ENCODE measurements at places on chromosomes 3 and 15.

GRCh38 chr3:152365766-152366593, 97.3 kb downstream of the MBNL1 start:
- no peaks in the 10 kb centered on the region for H3K27me3 ChIP-seq
- H3K4me1 ChIP-seq = peaks cover 52% of the 10 kb centered on the region
- H3K4me3 ChIP-seq = no peak overlapping the region
- DNase-seq = no peak
- H3K36me3 ChIP-seq = no peaks in the 10 kb centered on the region
- H3K27ac ChIP-seq = no peak overlapping the region

DNA sequence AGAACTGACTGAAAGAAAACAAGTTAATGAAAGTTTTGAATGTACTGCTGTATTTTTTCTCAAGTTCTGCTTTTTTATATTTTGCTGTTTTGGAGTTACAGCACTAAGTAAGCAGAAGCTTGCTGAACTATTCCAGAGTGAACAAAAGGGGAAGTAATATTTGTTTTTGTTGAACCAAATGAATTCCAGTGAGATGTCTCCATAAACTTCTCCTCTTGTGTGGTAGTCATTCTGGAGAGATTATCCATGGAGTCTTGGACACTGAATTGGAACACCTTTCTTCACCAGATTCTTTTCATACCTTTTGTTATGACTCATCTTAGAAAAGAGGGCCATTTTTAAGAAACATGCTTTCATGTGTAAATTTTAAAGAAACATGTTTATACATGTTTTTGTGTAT, 8.8 kb downstream of the ANKUB1 start:
- H3K27me3 ChIP-seq = no peaks in the 10 kb centered on the region
- no peaks in the 10 kb centered on the region for H3K4me1 ChIP-seq
- no peak overlapping the region for H3K4me3 ChIP-seq

- H3K4me3 ChIP-seq = no peak overlapping the region
- H3K4me1 ChIP-seq = peaks cover 6% of the 10 kb centered on the region
- no peaks in the 10 kb centered on the region for H3K36me3 ChIP-seq
- no peak for DNase-seq
- no peak overlapping the region for H3K27ac ChIP-seq
Observed at GRCh38 chr3:178628037-178628436, 91.8 kb downstream of the KCNMB2 start.

- H3K4me3 ChIP-seq = no peak overlapping the region
- H3K36me3 ChIP-seq = no peaks in the 10 kb centered on the region
- H3K27ac ChIP-seq = no peak overlapping the region
- H3K27me3 ChIP-seq = no peaks in the 10 kb centered on the region
- DNase-seq = no peak
- H3K4me1 ChIP-seq = peaks cover 9% of the 10 kb centered on the region
Observed at GRCh38 chr3:143826296-143826695, 22.0 kb downstream of the SLC9A9 start.

- H3K27ac ChIP-seq = no peak overlapping the region
- H3K4me3 ChIP-seq = no peak overlapping the region
- no peaks in the 10 kb centered on the region for H3K27me3 ChIP-seq
- no peaks in the 10 kb centered on the region for H3K36me3 ChIP-seq
Observed at GRCh38 chr3:112805126-112805525, 41.5 kb downstream of the CD200R1L start.

Measured in right atrium auricular region (tissue), 2 donors.